ENCODE measurements at places on chromosomes 7 and 10. TPM values are rescaled to one million over a fixed set of nuclear protein-coding genes. Genes with fewer than 3 reads are reported as not detected.

- no peak for DNase-seq
Observed at GRCh38 chr7:25263337-25263736, 35.1 kb upstream of the NPVF start.

DNA sequence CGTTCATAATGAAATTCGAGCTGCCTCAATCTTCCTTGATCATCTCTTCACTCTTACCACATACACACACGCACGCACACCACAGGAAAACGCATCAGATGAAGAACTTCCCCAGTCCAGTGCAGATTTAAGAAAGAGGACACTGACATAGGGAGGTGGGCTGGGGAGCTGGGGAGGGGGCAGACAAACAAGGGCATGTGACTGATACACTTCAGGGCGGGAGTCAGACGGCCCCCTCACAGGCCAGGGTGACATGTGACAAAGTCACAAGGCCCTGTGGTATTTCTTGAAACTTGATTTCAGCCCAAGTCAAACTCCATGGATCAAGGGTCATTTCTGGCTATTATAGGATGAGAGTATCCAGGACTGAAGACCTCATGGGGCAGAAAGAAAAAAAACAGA, 82.6 kb downstream of the KCNMA1 start:
- DNase-seq: no peak

DNA sequence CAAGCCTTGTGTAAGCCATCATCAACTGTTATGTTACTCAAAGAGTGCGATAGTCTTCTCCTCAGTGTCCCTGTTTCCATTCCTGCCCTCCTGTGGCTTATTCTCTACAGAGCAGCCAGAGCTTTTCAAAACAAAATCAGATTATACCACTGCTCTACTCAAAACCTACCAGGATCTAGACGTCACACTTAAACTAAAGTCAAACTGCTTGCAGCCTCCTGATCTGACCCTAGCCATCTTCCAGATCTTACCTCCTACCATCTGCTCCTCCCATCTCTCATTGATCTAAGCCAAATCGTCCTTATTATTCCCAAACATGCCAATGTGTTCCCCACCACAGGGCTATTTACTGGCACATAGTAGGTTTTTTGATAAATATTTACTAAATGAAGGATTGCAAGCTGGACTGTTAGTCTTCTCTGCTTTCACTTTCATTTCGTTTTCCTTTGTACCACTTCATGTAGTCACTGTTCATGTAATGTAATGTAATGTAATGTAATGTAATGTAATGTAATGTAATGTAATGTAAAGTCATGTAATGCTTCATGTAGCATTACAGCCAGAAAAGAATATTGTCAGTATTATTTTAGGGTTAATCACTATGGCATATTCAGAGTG, 116.1 kb downstream of the GPR37 start:
- DNase-seq: no peak

GRCh38 chr7:71753956-71754664, 622.2 kb downstream of the GALNT17 start:
- no peak for DNase-seq

- no peak for DNase-seq
Observed at GRCh38 chr7:157299613-157300368, 37.0 kb upstream of the DNAJB6 start.

- DNase-seq: no peak
Observed at GRCh38 chr10:9877978-9878377, 1139.7 kb upstream of the CELF2 start.

DNA sequence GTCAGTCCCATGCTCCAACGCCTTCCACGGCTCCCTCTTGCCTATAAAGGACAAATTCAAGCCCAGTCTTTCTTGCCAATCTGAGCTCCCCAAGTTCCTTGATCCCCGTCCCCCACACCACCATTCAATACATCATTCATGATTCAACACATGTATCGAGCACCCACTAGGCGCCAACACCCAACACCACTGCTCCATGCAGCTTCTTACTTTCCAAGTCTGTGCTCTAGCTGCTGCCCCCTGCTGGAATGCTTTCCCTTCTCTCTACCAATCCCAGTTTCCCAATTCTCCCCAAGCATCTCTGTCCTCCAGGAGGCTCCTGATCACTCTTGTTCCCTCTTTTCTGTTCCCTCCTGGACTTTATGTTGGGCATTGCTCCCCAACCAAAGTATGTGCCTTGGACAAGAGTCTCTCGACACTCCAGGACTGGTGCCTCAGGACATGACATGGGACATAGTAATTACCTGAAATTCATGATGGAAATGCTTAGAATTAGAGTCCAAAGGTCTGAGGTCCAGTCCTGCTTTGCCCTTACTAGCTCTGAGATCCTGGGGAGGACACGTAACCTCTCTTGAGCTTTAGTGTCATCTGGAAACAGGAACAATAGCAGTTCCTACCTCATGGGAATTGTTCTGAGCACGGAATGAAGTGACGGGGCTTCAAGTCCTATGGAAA, 172.7 kb downstream of the NEURL1 start:
- DNase-seq: no peak

DNA sequence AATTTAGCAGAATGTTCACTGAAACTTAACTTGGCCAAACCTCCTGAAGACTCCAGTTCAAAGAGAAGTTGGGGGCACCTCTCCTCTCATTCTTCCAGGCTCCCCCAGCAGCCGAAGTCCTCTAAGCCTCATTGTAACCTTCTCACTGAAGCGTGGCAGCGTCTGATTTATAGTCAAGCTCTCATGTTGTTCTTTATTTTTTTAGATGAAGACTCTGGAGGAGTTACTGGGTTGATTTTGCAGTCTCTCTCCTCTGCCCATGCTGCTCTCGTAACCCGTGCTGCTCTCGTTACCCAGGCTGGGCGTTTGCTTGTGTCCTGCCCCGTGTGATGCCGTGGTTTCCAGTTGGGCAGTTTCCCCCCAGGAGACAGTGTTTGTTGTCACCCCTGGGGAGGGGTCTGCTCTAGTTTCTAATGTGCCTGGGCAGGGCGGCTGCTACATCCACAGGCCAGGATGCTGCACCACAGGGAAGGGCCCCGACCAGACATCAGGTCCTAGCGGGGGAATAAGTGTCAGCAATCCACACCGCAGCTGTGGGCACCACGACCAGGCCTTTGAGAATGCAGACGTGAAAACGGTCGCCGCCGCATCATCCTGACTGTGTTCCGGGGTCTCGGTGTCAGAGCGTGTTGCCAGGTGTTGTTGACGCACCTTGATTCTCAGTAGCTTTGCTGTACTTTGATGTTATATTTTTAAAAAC, 65.2 kb downstream of the WDR37 start:
- DNase-seq: no peak

DNA sequence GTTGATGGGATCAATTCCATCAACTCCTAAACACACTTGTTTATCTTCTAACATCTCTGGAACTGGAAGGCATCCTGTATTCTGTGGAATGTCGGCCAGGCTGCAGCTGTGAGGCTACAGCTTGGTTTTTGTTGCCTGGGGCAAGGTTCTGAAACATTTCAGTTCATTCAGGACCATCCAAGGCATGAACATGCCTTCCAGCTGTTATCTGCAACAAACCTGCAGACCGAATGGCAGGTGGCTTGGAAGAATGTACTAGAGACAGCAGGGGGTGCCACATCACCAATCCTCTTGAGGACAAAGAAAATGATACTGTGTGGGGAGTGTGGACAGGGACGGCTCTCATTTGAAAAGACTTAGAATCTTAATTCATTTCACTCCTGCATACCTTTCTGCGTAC, 12.4 kb downstream of the PAPOLB start:
- DNase-seq: no peak

- no peak for DNase-seq
Observed at GRCh38 chr10:110219884-110220283, 12.5 kb downstream of the MXI1 start.

LIPM gene
- not detected for total RNA-seq

SMNDC1 gene
- total RNA-seq: 21.5 TPM

SAP25 gene
- total RNA-seq: not detected

MALRD1 gene
- 13.8 TPM for total RNA-seq

DYNC1I1 gene
- 2.2 TPM for total RNA-seq

GPR22 gene
- 2.2 TPM for total RNA-seq

NUTM2B gene
- 0.21 TPM for total RNA-seq
